Pancreas (tissue), 10 donors: ENCODE measurements at places on chromosomes 6 and 20. TPM values are rescaled to one million over a fixed set of nuclear protein-coding genes. Genes with fewer than 3 reads are reported as not detected.

- no peaks in the 10 kb centered on the region for H3K36me3 ChIP-seq
- peaks cover 22% of the 10 kb centered on the region for H3K4me1 ChIP-seq
- no peak overlapping the region for H3K4me3 ChIP-seq
- H3K27me3 ChIP-seq: no peaks in the 10 kb centered on the region
- DNase-seq: no peak
Observed at GRCh38 chr6:35391240-35391968, 49.0 kb downstream of the PPARD start.

DNA sequence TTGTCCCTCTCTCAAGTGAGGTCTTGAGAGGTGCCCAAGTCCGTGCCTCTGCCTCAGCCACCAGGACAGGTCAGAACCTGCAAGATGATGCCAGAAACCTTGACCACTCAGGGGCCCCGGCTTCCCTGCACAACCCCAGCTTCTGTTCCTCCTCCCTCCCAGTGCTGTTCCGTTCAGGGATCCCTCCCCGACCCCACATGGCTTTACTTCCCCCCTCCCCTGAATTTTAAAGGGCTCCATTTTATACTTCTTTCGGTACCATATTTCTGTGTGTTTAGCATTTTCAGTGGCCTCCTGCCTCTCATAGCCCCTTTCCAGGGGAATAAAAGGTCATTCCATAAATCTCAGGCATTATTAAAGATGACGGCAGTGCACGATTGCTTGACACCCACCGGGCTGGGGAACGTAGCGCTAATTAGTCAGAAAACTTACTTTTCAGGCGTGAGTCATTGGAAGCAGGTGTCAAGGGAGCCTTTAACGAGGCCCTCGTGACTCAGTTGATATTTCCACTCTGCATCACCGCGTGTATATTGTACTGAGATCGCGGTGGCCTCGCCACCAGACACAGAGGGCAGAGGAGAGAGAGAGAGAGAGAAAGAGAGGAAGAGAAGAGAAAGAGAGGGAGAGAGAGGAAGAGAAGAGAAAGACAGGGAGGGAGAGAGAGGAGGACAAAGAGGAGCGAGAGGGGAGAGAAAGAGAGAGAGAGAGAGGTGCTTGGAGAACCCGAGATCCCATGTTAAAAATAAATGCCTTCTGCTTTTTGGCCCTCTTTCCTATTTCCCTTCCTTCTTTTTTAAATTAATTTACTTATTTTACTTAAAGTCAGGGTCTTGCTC lies 21.3 kb downstream of the KCNG1 start:
- no peaks in the 10 kb centered on the region for H3K4me1 ChIP-seq
- no peaks in the 10 kb centered on the region for H3K27me3 ChIP-seq
- H3K36me3 ChIP-seq: no peaks in the 10 kb centered on the region

- H3K4me1 ChIP-seq: no peaks in the 10 kb centered on the region
- no peak overlapping the region for H3K27ac ChIP-seq
- peaks cover 14% of the 10 kb centered on the region for H3K27me3 ChIP-seq
- no peak overlapping the region for H3K4me3 ChIP-seq
- no peak for DNase-seq
Observed at GRCh38 chr20:21573259-21573658, 59.4 kb upstream of the NKX2-2 start.

DNA sequence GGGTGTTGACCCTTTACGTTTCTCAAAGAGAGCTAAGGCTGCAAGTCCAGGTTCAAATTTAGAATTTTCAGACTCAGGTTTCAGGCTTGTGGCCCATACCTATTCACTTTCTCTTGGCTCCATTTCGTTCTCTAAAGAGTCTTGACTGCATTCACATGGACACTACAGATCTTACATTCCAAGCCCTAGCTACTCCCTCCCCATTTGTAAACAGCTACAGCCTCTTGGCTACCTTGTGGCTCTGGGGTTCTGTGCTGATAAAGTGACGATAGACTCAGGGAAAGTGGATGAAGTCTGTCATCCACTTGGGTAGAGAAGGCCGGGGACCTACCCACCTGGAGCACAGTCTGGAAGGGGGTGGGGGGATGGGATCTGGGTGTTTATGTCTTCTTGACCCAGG lies 503.3 kb downstream of the LMBRD1 start:
- H3K4me1 ChIP-seq: no peaks in the 10 kb centered on the region
- no peak overlapping the region for H3K27ac ChIP-seq
- no peaks in the 10 kb centered on the region for H3K36me3 ChIP-seq
- H3K27me3 ChIP-seq: no peaks in the 10 kb centered on the region
- no peak for DNase-seq

ZC3H12D gene
- 1.1 TPM for total RNA-seq

DNA sequence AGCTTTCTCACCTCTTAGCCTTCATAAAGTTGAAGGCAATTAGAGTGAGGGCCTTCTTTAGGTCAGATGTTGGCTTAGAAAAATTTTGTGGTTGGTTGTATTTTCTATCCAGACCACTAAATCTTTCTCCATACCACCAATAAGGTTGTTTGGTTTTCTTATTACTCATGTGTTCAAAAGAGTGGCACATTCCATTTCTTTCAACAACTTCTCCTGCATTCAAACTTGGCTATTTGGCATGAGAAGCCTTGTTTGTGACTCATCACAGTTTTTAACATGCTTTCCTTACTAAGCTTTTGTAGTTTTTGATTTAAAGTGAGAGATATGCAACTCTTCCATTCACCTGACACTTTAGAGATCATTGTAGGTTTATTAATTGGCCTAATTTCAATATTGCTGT lies 949.6 kb downstream of the TBC1D32 start:
- H3K4me3 ChIP-seq: no peak overlapping the region
- H3K4me1 ChIP-seq: no peaks in the 10 kb centered on the region
- no peaks in the 10 kb centered on the region for H3K36me3 ChIP-seq

- H3K27me3 ChIP-seq: no peaks in the 10 kb centered on the region
- H3K4me1 ChIP-seq: peaks cover 3% of the 10 kb centered on the region
- DNase-seq: no peak
- no peak overlapping the region for H3K4me3 ChIP-seq
- no peaks in the 10 kb centered on the region for H3K36me3 ChIP-seq
Observed at GRCh38 chr6:13251242-13251641, 77.1 kb downstream of the TBC1D7 start.

GRCh38 chr6:20197251-20197650 lies 15.0 kb downstream of the MBOAT1 start:
- H3K27ac ChIP-seq: no peak overlapping the region
- peaks cover 20% of the 10 kb centered on the region for H3K4me1 ChIP-seq
- H3K4me3 ChIP-seq: no peak overlapping the region
- DNase-seq: no peak
- H3K36me3 ChIP-seq: no peaks in the 10 kb centered on the region

COL10A1 gene
- 0.09 TPM for total RNA-seq

MEA1 gene
- total RNA-seq: 16.5 TPM

DNA sequence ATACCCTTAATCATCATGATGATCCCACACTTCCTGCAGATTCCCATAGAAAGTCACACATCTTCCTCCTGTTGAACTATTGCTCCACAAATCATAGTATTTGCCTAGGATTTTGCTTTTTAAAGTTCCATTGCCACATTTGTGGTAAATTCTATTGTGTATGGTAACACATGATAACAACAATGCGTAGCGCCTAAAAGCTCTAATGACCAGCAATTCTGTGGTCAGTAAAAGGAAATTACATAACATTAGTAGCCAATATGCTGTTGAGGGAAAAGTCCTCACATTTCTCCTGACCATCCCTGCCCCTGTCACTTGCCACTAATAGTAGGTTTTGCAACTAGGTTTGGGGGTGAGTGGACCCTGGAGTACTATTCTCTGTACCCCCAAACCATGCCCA lies 31.8 kb upstream of the PDE7B start:
- DNase-seq: no peak
- peaks cover 3% of the 10 kb centered on the region for H3K4me1 ChIP-seq
- H3K4me3 ChIP-seq: no peak overlapping the region
- no peak overlapping the region for H3K27ac ChIP-seq

TP53TG5 gene
- total RNA-seq: 0.44 TPM

AIF1 gene
- 7.5 TPM for total RNA-seq

DNA sequence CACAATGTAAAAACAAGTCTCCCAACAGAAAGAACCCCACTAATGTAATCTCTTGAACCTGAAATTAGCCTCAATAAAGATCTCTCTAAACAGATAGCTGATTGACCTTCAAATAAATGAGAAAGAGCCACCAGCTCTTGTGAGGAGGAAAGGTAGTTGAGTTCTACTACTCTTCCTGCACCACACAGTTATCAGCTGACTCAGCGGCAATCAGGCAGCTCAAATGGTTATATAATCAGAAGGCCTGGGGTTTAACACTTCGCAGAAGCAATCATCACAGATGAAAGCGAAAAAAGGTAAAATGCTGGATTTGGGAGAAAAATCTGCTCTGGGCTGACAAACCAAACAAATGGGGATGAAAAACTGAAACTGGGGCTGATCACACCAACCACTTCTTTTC lies 91.8 kb downstream of the CHD6 start:
- no peaks in the 10 kb centered on the region for H3K27me3 ChIP-seq
- DNase-seq: no peak
- peaks cover 9% of the 10 kb centered on the region for H3K4me1 ChIP-seq
- H3K27ac ChIP-seq: no peak overlapping the region

GRCh38 chr6:148325316-148326068 lies 17.1 kb upstream of the SASH1 start:
- DNase-seq: no peak
- no peak overlapping the region for H3K4me3 ChIP-seq
- no peak overlapping the region for H3K27ac ChIP-seq
- H3K4me1 ChIP-seq: no peaks in the 10 kb centered on the region
- no peaks in the 10 kb centered on the region for H3K27me3 ChIP-seq

DNA sequence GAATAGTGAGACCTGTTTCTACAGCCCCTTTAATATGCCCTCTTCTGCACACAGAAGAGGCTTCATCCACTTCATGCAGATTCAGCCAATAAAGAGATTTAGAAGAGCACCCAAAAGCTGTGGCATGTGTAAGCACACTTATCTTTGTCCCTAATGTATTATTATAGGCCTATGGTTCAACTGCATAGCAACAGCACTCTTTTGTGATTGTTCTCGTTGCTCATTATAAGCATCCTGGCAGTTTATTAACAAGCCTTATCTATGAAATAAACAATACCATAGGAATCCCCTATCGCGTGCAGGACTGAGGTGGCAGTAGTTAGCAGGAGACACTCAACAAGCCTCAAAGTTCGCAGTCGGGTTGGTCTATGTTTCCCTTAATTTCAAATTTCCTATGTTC lies 138.5 kb upstream of the BEND6 start:
- H3K4me1 ChIP-seq: no peaks in the 10 kb centered on the region
- no peaks in the 10 kb centered on the region for H3K27me3 ChIP-seq
- no peak for DNase-seq
- no peak overlapping the region for H3K4me3 ChIP-seq

DNA sequence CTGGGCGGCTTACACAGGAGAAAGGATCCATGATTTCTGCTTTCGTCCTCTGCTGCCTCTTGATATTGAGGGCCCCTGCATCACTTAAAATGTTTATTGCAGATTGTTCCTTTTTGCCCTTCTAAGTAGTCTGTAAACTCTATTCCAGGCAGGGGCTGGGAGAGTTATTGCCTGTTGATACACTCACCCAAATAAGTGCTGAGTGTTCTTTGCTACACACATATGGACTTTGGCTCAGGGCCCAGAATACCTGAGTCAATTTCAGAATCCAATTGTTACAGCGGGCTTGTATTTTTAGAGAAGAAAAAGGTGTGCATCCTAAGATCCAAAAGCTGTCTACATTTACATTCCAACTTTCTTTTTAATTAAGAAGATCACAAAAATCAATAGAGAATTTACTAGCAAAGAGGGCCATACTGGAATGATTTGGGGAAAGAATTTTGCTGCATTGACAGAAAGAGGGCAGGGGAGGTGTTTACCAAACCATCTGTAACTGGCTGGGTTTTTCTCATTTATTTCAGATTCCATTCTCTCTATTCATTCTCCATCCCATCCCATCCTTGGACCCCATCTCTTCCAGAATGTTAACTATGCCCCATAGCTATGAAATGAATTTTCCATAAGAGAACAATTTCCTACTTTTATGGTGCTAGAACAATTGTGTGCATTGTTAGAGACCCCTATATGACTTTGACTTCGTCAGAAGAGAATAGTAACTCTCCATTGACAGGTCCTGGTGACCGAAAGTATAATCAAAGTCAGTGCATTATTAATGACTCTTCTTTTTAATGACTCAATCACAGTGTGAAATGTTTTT lies 959.9 kb upstream of the FLRT3 start:
- no peaks in the 10 kb centered on the region for H3K27me3 ChIP-seq
- H3K36me3 ChIP-seq: no peaks in the 10 kb centered on the region
- H3K4me3 ChIP-seq: no peak overlapping the region
- no peak for DNase-seq
- peaks cover 9% of the 10 kb centered on the region for H3K4me1 ChIP-seq

DNA sequence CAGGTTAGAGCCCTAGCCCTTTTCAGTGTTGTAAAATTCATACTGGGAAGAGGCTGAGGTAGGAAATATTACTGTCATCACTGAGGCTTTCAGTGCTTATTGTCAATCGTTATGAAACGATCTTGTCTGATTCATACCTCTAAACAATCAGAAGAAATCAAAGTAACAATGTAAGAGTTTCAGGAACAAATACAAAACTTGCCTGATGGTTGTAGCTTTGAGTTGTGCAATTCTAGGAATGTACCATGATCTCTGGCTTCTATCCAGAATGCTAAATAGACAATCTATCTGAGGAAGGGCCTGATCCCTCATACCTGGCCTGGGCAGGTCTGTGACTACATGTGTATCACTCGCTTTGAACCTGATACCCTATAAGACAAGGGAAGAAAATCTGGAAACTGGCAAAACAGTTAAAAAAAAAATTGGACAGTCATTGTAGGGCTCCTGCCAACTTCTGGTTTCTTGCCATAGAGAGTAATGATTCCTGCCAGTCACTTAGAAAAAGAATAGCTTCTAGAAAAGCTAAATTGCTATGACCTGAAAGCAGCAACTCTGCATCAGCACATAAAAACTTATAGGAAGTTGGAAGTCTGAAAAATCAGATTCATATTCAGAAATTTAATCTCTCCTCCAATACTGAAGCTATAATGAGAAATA lies 234.7 kb downstream of the BTBD9 start:
- H3K4me3 ChIP-seq: no peak overlapping the region
- peaks cover 14% of the 10 kb centered on the region for H3K4me1 ChIP-seq

DNA sequence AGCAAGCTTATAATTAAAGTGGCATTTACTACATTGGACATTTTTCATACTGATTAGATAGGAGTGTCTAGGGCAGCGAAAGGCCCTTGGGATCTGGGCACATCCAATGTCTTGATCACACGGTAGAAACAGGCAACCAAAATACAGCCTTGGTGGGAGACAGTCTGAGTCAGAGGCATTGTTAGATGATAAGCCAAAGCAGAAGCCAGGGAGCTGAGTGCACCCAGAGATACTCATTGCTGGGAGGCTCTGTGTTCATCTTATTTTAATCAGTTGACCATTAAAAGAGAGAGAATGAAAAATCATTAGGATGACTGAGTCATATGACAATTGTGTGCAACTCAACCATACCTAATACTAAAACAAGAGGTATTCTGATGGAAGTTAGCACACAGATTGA lies 109.5 kb downstream of the LCA5 start:
- H3K4me3 ChIP-seq: no peak overlapping the region
- H3K27ac ChIP-seq: no peak overlapping the region
- no peaks in the 10 kb centered on the region for H3K27me3 ChIP-seq
- no peak for DNase-seq
- no peaks in the 10 kb centered on the region for H3K36me3 ChIP-seq

PSMB8 gene
- 10.2 TPM for total RNA-seq
